H9 (cell line): ENCODE measurements at places on chromosomes 7 and 10. TPM values are rescaled to one million over a fixed set of nuclear protein-coding genes. Genes with fewer than 3 reads are reported as not detected.

DNA sequence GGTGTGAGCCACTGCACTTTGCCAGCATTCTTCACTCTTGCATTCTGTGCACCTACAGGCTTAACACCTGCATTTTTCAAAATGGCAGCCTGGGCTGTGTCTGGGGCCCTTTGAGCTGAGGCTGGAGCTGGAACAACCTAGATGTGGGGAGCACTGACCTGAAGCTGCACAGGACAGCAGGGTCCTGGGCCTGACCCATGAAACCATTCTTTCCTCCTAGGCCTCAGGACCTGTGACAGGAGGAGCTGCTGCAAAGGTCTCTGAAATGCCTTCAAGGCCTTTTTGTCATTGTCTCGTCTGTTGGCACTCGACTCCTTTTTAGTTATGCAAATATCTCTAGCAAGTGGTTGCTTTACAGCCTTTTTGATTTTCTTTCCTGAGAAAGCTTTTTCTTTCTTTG, 82.3 kb downstream of the INPP5A start:
- DNase-seq: no peak
- no peak overlapping the region for H3K27ac ChIP-seq
- H3K27me3 ChIP-seq: no peaks in the 10 kb centered on the region
- H3K4me1 ChIP-seq: no peaks in the 10 kb centered on the region
- peaks cover 27% of the 10 kb centered on the region for H3K36me3 ChIP-seq

DNA sequence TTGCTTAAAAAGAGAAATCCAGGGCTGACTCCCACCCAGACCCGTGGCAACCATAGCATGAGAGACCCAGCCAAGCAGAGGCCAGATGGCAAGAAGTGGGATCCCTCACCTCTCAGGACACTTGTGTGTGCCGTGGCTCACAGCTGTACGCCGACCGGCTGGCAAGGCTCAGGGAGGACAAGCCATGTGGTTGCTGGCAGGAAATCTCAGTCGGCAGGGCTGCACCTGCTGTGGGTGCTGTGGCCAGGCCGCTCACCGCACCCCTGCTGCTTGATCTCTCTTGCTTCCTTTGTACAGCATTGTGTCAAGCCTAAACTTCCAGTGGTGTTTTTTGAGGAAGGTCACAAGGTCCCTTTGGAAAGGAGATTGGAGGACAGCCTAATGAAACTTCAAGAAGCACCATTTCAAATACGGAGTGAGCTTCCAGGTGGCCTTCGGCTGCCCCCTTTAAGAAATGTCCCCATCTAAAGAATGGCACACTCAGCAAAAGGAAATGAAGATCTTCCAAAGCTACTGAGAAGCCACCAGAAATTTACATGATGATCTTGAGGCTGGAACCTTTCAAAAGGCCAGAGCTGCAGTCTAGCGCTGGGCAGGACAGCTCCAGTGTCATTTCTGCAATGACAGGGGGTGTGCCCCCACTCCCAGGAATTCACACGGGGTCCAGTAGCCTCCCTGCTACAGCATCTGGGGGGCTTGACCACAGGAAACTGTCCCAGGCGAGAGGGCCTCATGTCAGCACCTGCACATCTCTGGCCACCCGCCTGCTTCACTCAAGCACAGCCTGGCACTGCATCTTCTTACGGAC, 409.0 kb upstream of the MGMT start:
- no peak overlapping the region for H3K4me3 ChIP-seq
- peaks cover 9% of the 10 kb centered on the region for H3K4me1 ChIP-seq
- no peaks in the 10 kb centered on the region for H3K27me3 ChIP-seq

- H3K4me1 ChIP-seq: no peaks in the 10 kb centered on the region; the same call in 1 of the 2 replicates
- peak overlapping the region; percentile 49 for H3K4me3 ChIP-seq
- H3K27ac ChIP-seq: no peak overlapping the region
- H3K36me3 ChIP-seq: peaks cover 5% of the 10 kb centered on the region; the same call in 2 of the 3 replicates
- DNase-seq: peak; percentile 61
- H3K27me3 ChIP-seq: no peaks in the 10 kb centered on the region
These were observed 537.1 kb upstream of the FOXK1 start for GRCh38 chr7:4144811-4145510.

- H3K4me1 ChIP-seq: no peaks in the 10 kb centered on the region; the same call in 1 of the 2 replicates
- no peaks in the 10 kb centered on the region for H3K27me3 ChIP-seq
- no peaks in the 10 kb centered on the region for H3K36me3 ChIP-seq
- DNase-seq: no peak
- no peak overlapping the region for H3K4me3 ChIP-seq
These were observed 7.7 kb upstream of the COMTD1 start for GRCh38 chr10:75243426-75243825.

GRCh38 chr7:122764902-122765301, 62.2 kb upstream of the RNF148 start:
- H3K4me1 ChIP-seq: peaks cover under 1% of the 10 kb centered on the region; the same call in 1 of the 2 replicates
- no peak overlapping the region for H3K27ac ChIP-seq
- H3K27me3 ChIP-seq: no peaks in the 10 kb centered on the region

- no peak overlapping the region for H3K4me3 ChIP-seq
- H3K27me3 ChIP-seq: no peaks in the 10 kb centered on the region
These were observed 94.3 kb downstream of the ZEB1 start for GRCh38 chr10:31413325-31413724.

- H3K36me3 ChIP-seq: 0 out of 2 replicates have a peak, but pooled peaks cover 3% of the 10 kb centered on the region
- H3K4me3 ChIP-seq: no peak overlapping the region
These were observed 17.7 kb downstream of the SORBS1 start for GRCh38 chr10:95543459-95543858.

GRCh38 chr7:6725003-6725402, 18.3 kb upstream of the ZNF12 start:
- no peak overlapping the region for H3K4me3 ChIP-seq
- no peak for DNase-seq
- H3K27ac ChIP-seq: no peak overlapping the region
- H3K4me1 ChIP-seq: no peaks in the 10 kb centered on the region

DNA sequence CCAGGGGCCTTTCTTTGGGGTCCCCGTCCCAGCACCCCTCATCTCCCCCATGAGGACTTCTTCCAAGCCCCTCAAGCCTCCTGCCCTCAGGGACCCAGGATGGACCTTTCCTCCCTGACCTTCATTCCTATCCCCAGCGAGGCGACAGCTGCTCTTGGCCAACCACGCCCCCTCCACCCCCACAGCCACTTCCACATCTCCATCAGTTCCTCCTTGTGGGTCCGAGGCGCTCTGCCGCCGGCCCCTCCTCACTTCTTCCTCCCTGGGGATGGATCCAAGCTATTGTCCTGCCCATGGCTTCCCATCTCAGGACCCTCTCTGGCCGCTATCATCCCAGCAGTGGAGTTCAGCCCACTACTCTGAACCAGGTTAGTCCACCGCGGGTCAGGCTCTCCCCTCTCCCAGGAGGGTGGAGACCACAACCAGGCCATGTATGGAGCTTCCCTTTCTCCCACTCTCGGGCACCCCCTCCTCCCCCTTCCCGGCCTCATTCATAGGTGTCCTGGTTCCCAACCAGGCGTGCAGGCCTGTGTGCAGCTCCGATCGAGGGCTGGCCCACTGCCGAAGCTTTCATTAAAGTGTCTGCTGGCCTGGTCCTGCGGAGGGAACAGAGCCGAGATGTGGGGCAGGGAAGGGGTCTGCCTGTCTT, 1.7 kb upstream of the SH2B2 start:
- peak overlapping the region; percentile 75 for H3K4me3 ChIP-seq
- no peaks in the 10 kb centered on the region for H3K4me1 ChIP-seq
- H3K36me3 ChIP-seq: no peaks in the 10 kb centered on the region
- no peak for DNase-seq
- H3K27ac ChIP-seq: no peak overlapping the region

DNA sequence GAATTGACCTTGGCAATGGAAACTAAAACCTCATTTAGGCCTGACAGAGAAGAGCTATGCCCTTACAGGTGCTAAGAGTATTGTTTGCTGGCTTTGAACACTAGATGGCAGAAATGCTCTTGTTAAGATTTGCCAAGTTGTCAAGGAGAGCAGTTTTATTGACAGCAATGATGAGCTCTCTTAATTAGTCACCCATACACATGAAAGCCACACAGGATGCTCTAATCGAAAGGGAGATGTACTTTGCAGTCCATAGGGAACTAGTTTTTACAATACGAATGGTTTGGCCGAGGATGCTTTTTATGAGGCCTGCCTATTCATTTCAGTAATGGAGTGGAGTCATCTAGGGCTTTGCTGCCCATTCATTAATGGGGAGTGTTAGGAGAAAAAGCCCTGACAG, 45.4 kb upstream of the MBL2 start:
- H3K4me1 ChIP-seq: no peaks in the 10 kb centered on the region
- DNase-seq: no peak
- no peak overlapping the region for H3K4me3 ChIP-seq
- no peak overlapping the region for H3K27ac ChIP-seq
- no peaks in the 10 kb centered on the region for H3K36me3 ChIP-seq
- H3K27me3 ChIP-seq: no peaks in the 10 kb centered on the region

DNA sequence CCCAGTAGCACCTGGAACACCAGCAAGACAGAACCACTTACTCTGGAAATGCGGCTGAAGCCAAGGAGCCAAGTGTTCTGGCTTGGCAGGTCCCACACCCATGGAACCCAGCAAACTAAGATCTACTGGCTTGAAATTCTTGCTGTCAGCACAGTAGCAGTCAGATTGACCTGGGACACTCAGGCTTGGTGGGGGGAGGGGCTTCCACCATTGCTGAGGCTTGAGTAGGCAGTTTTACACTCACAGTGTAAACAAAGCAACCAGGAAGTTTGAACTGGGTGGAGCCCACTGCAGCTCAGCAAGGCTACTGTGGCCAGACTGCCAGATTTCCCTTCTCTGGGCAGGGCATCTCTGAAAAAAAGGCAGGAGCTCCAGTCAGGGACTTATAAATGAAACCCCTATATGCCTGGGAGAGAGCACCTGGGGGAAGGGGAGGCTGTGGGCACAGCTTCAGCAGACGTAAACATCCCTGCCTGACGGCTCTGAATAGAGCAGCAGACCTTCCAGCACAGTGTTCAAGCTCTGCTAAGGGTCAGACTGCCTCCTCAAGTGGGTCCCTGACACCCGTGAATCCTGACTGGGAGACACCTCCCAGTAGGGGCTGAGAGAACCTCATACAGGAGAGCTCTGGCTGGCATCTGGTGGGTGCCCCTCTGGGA, 121.2 kb downstream of the MTERF1 start:
- H3K27me3 ChIP-seq: no peaks in the 10 kb centered on the region
- peaks cover 2% of the 10 kb centered on the region; the same call in 1 of the 2 replicates for H3K4me1 ChIP-seq
- no peak overlapping the region for H3K27ac ChIP-seq

GRCh38 chr10:68082872-68083271, 7.8 kb upstream of the HERC4 start:
- no peaks in the 10 kb centered on the region for H3K36me3 ChIP-seq
- no peaks in the 10 kb centered on the region for H3K27me3 ChIP-seq
- no peak overlapping the region for H3K27ac ChIP-seq
- no peak overlapping the region for H3K4me3 ChIP-seq

Gene MRLN
- total RNA-seq: not detected in 2 replicates

Gene SAMD9
- 0.07 TPM in 1 of 2 replicates, not detected in the other for total RNA-seq

Gene JMJD1C
- total RNA-seq: 195 and 200 TPM in 2 replicates

Gene GNAI1
- 14.1 and 14.8 TPM in 2 replicates for total RNA-seq

Gene NUTM2B
- total RNA-seq: 0.07 and 0.46 TPM in 2 replicates

Gene ADCY1
- 18.7 and 21.6 TPM in 2 replicates for total RNA-seq

Gene ECHS1
- total RNA-seq: 94.1 and 100 TPM in 2 replicates

Gene ZNF727
- total RNA-seq: not detected in 2 replicates

Gene PNLIPRP1
- not detected in 2 replicates for total RNA-seq

Gene CTNNA3
- total RNA-seq: 2.3 and 3.3 TPM in 2 replicates
